ENCODE measurements at places on chromosomes 6 and 20.

GRCh38 chr20:63497946-63498935 is 642 bp downstream of the EEF1A2 start:
- DNase-seq, result no peak

DNA sequence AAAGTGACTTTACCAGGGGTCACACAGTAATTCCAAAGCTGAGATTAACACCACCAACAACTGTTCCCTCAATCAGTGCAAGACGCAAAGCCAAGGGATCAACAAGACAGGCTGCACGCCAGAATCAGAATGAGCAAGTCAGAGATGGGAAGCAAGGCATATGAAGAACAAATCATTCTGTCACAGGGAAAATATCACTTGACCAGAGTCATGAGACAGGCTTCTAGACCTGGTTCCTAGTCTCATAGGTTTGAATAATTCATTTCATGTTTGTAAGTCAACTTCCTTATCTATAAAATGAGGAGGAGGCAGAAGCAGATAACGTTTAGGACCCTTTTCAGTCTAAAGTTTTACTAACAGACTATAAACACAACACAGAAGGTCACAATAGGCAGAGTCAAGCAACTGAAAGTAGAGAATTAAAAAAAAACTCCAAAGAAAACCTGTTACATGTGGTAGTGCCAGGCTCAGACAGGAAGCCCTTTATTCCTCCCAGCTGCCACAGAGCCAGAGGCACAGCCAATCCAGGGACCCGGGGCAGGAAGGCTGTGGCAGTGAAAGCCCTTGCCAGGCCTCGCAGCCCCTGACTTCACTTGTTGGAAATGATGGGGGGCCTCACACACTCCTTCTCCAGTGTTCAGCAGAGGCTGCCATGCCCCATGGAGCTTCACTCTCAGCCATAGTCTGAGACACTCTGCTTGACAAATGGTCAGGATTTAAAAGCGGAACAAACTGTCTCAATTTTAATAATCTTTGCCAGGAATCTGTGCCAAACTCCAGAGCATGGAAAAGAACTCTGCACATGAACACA is 29.2 kb upstream of the DST start:
- no peak for DNase-seq

GRCh38 chr6:14463110-14463509 is 345.5 kb downstream of the CD83 start:
- DNase-seq, result no peak

GRCh38 chr6:34273242-34273805 is 24.5 kb upstream of the SMIM29 start:
- DNase-seq, result no peak

Data from renal cortex interstitium (tissue), 15 donors.